ENCODE measurements at places on chromosomes 5 and 9.

- no peak for DNase-seq
Measured at GRCh38 chr9:21121595-21122251, 19.9 kb downstream of the IFNW1 start.

DNA sequence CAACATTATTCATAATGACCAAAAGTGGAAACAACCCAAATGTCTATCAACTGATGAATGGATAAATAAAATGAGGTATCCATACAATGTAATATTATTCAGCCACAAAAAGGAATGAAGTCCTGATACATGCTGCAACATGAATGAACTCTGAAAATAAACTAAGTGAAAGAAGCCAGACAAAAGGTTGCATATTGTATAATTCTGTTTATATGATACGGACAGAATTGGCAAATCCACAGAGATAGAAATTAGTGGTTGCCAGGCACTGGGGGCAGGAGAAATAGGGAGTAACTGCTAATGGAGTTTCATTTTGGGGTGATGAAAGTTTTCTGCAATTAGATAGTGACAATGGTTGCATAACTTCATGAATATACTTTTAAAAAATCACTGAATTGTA is 47.0 kb downstream of the KIF24 start:
- DNase-seq = no peak

DNA sequence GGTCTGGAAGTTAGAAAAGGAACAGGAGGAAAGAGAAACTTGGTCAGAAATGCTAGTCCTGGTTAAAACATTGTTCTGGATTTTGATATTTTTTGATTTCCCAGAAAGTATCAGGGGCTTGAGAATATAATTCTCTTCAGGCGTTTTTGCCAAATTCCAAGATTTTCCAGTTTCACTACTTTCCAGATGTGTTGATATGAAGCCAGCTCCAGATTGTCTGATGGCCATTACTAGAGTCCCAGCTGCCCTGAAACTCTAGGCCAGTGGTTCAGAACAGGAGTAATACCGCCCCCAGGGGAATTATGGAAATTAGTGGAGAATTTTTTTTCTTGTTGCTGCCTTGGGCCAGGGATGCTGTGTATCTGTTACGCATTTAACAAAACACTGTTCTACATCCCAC is 88.6 kb downstream of the KCNN2 start:
- no peak for DNase-seq

DNA sequence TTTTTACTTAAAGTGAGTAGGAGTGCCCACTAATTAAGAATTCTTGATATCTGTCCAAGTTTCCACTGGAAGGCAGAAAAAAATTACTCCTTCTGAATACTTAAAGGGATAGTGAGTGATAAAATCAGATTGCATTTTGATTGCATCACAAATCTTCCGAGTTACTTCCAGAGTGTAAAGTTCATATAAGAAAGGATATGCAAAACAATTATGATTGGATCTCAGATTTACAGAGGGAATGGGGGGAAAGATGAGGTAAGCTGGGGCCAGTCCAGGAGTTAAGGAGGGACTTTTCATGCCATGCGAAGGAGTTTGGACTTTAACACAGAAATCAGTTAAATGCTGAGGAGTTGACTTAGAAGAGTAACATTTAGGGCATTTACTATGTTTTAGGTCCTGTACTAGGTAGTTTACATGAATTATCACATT is 9.3 kb upstream of the RNF145 start:
- DNase-seq = no peak

DNA sequence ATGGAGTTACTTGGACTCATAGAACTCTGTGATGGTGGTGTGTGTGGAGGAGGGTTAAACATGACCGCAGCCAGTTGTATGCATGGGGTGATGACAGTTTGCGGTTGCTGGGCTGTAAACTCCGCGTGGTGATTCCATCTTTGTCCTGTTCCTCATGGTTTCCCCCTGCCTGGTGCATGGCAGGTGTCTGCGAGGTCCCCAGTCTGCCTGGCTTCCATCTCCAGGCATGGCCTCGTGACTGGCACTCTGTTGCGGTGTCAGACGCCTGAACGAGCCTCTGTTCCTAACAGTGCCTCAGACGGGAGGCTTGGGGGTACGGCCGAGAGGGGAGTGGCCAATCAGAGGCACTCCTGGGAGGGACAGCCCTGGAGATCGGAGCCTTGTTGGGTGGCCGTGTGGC is 33.9 kb upstream of the SH3PXD2B start:
- DNase-seq = no peak

DNA sequence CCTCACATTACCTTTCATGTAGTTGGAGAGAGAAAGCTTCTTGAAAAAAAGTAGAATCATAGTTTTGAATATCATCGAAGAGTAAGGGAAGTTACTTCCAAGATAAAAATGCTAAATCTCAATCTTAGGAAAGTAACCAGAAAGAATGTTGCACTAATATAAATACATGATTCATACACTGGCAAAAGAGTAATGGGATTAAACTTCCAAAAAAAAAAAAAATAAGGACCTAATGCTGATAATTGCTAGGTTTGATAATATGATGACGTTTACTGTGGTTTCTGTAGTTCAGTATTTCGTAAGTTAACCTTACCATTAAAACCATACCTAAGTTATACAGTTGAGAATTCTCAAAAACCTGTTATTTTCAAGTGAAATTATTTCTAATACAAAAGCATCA is 573.8 kb upstream of the CDH9 start:
- no peak for DNase-seq

- DNase-seq = no peak
Measured at GRCh38 chr9:74772121-74772520, 115.6 kb downstream of the TRPM6 start.

GRCh38 chr5:151249281-151249680 is 3.7 kb upstream of the GM2A start:
- no peak for DNase-seq

- no peak for DNase-seq
Measured at GRCh38 chr5:58275516-58275915, 184.4 kb downstream of the PLK2 start.

DNA sequence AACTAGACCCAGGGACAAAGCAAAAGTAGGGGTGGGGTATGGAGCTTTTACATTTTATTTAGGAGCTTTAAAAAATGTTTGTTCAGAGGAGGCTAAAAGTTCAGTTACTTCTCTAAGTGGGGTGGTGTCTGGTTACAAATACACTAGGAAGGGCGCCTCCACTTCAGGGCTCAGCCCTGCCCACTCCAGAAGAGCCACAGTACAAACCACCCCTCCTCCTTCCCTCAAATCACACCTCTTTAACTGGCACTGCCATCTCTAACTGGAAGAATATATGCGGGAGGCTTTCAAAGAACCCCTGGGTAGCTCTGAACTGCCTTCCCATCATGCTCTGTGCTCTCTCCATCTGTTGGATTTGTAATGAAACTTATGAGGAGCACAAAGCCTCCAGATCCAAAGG is 98.8 kb upstream of the NFIB start:
- DNase-seq = no peak

DNA sequence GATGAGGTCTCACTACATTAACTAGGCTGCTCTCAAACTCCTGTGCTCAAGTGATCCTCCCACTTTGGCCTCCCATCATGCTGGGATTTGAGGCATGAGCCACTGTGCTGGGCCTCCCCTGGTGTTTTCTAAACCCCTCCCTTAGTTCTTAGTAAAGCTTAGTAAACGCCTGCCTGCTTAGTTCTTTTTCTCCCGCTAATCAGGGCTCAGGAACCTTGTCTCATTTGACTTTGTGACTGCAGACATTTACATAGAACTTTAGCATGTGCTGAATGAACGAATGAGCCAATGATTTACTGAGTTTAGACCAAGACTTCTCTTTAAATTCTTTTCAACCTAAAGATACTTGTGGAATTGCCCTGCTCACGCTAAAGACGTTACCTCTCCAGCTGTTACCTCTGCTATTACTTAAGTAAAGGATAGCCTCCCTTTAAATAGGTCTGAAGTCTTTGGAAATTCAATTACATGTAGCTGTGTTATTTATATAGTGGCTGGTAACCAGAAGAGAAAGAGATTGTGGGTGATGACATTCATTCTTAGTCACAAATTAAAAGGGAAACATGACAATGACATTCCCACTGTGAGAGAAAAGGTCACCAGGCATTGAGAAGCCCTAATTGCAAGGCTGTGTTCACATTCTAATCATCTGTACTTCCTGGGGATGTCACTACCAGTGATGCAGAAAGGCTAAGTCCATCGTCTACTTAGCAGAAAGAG is 18.6 kb upstream of the SUSD1 start:
- no peak for DNase-seq

- no peak for DNase-seq
Measured at GRCh38 chr9:136047775-136048559, 47.1 kb downstream of the NACC2 start.

DNA sequence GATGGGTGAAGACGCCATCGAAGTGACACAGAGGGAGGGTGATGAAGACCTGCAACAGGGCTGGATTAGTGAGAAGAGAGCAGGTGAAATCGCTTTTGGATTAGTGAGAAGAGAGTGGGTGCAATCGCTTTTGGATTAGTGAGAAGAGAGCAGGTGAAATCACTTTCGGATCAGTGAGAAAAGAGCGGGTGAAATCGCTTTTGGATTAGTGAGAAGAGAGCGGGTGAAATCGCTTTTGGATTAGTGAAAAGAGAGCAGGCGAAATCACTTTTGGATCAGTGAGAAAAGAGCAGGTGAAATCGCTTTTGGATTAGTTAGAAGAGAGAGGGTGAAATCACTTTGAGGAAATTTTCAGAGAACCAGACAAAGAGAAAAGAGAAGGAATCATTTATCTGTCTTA is 67.2 kb upstream of the TRIO start:
- DNase-seq = no peak

DNA sequence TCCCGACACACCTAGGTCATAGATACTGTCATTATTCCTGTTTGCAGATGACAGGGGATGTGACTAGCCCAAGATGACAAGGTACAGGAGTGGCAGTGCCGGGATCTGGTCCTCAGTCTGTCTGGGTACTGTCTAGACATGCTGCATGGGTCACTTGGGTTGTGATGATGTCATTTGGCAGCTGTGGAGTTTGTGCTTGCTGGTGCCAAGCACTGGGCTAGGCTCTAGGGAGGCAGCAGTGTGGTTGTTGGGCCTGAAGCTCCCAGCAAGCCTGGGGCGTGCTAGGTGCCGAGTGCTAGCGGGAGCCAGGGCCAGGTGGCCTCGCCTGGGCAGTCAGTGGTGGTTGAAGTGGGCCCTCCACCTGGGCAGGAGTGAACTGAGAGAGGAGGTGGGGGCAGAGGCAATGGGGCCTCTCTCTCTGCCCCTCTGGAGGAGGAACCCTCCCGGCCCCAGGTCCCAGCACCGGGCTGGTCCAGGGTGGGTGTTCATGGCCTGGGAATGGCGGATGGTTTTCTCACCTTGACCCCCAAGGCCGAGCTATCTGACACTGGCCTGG is 8.8 kb upstream of the ASB6 start:
- DNase-seq = no peak

DNA sequence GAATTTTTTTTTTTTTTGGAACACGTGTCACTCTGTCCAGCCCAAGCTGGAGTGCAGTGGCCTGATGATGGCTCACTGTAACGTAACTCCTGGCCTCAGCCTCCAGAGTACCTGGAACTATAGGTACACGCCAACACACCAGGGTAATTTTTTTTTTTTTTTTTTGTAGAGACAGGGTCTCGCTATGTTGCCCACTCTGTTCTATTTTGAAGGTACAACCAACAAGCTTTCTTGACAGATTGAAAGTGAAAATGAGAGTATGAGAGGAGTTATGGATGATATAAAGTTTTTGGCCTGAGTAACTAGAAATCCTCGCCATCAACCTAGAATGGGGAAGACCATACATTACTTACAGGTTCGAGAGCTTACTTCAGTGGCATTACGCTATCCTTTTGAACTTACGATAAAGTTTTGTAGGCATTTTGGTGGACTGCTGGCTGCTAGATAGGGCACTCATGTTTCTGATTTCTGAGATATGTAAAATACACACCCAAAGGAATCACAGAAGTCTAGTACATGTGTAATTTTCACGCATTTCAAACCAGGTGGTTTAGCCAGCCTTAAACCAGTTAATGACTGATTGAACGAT is 806 bp upstream of the CDC42SE2 start:
- no peak for DNase-seq

Measured in HAP-1 (cell line).